Spinal cord (tissue), 10 donors: ENCODE measurements at places on chromosomes 2 and 18. TPM values are rescaled to one million over a fixed set of nuclear protein-coding genes. Genes with fewer than 3 reads are reported as not detected.

MAB21L4 gene
- 0.22 TPM for total RNA-seq

STEAP3 gene
- total RNA-seq = 0.94 TPM

XIRP2 gene
- 0.59 TPM for total RNA-seq

HOXD12 gene
- total RNA-seq = not detected

G6PC2 gene
- total RNA-seq = not detected

ACVR2A gene
- 60.5 TPM for total RNA-seq

MAL gene
- total RNA-seq = 19.5 TPM

CHRND gene
- 0.10 TPM for total RNA-seq

OSBPL6 gene
- total RNA-seq = 18.8 TPM

GRCh38 chr2:10591207-10591606 is 98.6 kb downstream of the NOL10 start:
- H3K4me1 ChIP-seq = no peaks in the 10 kb centered on the region
- no peak overlapping the region for H3K27ac ChIP-seq
- no peak for DNase-seq

DNA sequence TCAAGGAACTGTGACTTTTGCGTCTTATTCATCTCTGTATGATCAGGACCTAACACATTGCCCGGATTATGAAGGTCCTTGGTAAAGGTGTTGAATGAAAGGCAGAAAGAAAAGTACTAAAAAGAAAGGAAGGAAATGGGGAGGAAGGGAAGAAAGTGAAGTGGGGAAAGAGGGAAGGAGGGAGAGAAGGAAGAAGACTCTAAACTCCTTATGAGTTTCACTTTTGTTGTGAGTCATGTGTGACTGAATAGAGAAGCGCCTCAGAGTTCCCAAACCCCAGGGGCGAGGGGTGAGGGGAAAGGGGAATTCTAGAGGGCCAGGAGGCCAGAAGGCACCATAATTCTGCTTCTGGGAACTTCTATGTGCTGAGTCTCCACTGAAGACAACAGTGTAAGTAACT is 30.9 kb upstream of the OSBPL6 start:
- DNase-seq = no peak
- H3K36me3 ChIP-seq = no peaks in the 10 kb centered on the region
- no peak overlapping the region for H3K4me3 ChIP-seq
- no peaks in the 10 kb centered on the region for H3K27me3 ChIP-seq
- H3K27ac ChIP-seq = no peak overlapping the region

- no peak for DNase-seq
- H3K4me3 ChIP-seq = no peak overlapping the region
- no peaks in the 10 kb centered on the region for H3K4me1 ChIP-seq
Observed at GRCh38 chr18:2442006-2442405, 129.3 kb downstream of the METTL4 start.

DNA sequence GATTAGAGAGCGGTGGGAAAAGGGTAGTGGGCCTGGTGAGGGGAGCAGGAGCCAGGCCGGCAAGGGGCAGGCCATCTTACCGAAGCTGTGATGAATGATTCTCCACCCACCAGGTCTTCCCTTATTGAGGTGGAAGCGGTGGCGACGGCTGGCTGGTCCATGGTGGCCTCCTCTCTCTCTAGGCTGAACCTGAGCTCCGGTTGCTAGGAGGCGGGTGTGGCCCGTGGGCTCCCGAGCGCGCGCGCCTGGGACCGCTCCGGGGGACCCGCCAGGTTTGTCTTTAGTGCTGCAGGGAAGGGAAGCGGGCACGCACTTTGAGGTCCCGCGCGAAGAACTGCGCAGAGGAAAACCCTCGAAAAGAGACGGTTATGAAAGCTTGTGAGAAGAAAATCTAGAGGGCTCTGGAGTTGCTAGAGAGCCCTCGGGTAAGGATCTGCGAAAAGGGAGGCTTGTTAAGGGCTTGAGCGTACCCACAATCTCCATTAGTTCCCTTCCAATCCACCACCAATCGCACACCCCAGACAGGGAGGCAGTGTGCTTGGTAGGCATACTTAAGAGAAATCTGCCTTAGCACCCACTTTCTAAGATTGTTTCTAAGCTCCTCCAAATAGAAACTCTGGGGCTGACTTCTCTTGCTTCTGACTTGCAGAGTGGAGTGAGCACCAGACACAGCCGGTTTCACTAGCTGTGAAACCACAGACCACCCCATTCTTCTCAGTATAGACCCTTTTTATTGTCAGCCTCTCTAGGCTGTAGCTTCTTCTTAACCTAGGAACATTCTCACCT is at the start of gene STPG4:
Gene STPG4 (minus strand): TSS at position 218 of the 786 bp plus-strand sequence. CDS start 57 bp downstream, at position 161.
- no peak within 1 kb of the TSS for H3K27ac ChIP-seq
- H3K36me3 ChIP-seq = peaks cover 14% of the 10 kb centered on the region
- H3K4me1 ChIP-seq = no peaks in the 10 kb centered on the region
- no peak for DNase-seq
- H3K4me3 ChIP-seq = no peak within 1 kb of the TSS

GRCh38 chr2:16578081-16578480 is 87.6 kb downstream of the CYRIA start:
- H3K36me3 ChIP-seq = no peaks in the 10 kb centered on the region
- H3K4me3 ChIP-seq = no peak overlapping the region
- H3K4me1 ChIP-seq = no peaks in the 10 kb centered on the region
- no peak for DNase-seq

- DNase-seq = no peak
- H3K4me3 ChIP-seq = peak overlapping the region; percentile 81
- H3K27me3 ChIP-seq = no peaks in the 10 kb centered on the region
- peak overlapping the region; percentile 89 for H3K27ac ChIP-seq
- peaks cover 20% of the 10 kb centered on the region for H3K4me1 ChIP-seq
- H3K36me3 ChIP-seq = no peaks in the 10 kb centered on the region
Observed at GRCh38 chr2:42809131-42809818, 16.9 kb upstream of the HAAO start.

DNA sequence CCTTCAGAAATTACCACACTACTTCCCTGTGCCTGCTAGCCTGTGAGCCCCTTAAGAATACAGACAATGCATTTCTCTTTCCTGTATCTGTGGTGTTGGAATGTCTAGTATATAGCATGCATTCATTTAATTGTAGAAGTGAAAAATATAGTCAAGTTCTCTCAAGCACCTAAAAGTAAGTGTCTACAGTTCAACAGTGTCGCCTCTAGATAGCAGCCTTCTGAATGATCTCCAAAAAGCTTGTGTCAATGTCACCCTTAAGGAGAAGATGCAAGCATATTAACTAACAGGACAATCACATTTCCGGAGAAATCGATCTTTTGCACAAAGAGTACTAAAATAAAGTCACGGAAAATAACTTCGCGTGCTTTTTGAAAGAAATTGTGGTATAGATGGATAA is 27.5 kb upstream of the DSG3 start:
- no peak overlapping the region for H3K27ac ChIP-seq
- DNase-seq = no peak
- H3K36me3 ChIP-seq = no peaks in the 10 kb centered on the region

- no peaks in the 10 kb centered on the region for H3K27me3 ChIP-seq
- H3K4me1 ChIP-seq = no peaks in the 10 kb centered on the region
- H3K27ac ChIP-seq = no peak overlapping the region
- H3K36me3 ChIP-seq = no peaks in the 10 kb centered on the region
Observed at GRCh38 chr2:210519594-210519993, 36.8 kb upstream of the CPS1 start.

DNA sequence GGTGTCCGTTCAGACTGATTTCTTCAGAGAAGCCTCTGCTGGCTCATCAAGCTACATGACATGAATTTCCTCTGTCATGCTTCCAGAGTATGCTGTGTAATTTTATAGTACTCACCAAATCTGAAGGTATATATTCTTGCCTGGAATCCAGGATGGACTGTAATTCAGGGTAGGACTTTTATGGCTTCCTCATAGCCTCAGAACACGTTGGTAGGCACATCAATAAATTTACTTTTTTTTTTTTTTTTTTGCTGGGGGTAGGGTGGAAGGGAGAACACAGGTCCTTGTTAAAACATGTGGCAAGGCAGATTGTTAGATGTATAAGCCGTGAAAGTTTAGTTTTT is 34.4 kb downstream of the MTA3 start:
- no peak for DNase-seq
- peaks cover 7% of the 10 kb centered on the region for H3K36me3 ChIP-seq
- H3K27me3 ChIP-seq = no peaks in the 10 kb centered on the region
- H3K4me1 ChIP-seq = no peaks in the 10 kb centered on the region

DNA sequence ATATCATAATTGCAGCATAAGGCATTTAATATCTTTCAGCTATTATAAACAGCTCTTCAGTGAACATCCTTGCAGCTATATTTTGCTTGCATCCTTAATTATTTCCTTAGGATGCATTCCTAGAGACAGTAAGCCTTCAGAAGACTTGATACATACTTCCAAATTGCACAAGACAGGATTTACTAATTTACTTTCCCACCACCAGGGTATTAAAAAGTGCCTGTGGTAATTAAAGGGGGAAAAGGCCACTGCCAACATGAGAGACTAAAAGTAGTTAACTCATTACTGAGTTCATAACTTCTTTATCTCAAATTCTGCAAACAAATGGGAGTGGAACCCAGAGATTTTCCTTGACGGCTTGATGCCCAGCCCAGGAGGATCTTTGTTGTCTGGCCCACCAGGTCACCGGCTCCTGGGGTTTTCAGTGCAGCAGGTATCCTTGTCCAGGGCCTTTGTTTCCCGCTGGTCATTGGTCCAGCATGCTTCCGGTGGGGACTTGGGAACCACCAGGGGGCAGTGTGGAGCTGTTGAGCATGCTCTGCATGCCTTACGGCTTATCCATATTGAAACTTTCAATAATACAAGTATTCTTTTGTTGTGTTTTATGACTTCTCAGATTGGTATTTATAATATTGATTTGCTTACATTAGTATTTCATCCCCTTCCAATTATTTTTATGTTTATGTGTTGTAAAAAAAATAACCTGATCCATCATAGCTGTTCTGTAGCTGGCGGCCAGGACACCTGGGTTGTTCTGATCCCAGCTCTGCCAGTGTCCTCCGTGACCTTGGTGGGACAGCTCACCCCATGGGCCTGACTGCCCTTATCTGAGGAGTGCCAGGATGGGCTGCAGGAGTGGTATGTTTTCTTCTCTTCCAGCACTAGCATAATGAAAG is 61.4 kb downstream of the TGOLN2 start:
- peaks cover 26% of the 10 kb centered on the region for H3K4me1 ChIP-seq
- H3K27ac ChIP-seq = peak overlapping the region; percentile 25
- H3K4me3 ChIP-seq = no peak overlapping the region
- peak; percentile 62 for DNase-seq
- H3K27me3 ChIP-seq = no peaks in the 10 kb centered on the region

DNA sequence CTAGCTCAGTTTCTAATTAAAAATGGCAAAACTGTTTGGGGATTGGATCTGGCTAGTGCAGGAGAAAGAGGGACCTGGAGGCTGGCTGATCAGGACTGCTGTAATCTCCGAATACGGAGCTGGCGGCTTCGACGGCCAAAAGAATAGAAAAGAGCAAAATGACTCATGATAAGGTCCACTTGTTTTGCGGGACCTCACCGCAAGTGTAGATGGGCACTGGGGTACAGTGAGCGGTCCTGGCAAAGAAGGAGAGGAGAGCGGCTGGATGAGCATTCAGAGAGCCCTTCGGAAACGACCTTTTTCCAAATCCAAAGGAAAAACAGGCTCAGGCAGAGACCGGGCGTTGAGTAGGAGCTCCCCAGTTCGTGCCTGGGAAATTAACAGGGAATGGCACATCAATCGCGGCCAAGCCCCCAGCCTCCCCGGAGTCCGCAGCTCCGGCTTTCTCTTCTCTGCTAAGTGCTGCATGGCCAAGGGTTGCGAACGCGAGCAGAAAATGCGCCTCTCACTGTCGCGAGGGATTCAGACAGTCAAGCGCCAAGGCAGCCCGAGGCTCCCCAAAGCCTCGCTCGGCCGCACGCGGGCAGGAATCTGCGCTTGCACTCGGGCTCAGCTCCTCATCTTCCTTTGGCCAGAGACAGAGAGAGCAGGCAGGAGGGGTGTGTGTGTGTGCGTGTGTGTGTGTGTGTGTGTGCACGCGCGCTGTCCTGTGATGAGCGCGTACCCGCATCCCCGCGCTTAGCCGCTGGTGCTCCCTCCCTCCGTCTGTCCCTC is 1.8 kb downstream of the DCC start:
- no peaks in the 10 kb centered on the region for H3K36me3 ChIP-seq
- peak overlapping the region; percentile 6 for H3K27ac ChIP-seq
- peaks cover 23% of the 10 kb centered on the region for H3K4me1 ChIP-seq
- H3K4me3 ChIP-seq = peak overlapping the region; percentile 67

GRCh38 chr2:26679867-26680266 is 12.7 kb upstream of the KCNK3 start:
- no peak for DNase-seq
- no peak overlapping the region for H3K27ac ChIP-seq
- H3K4me3 ChIP-seq = no peak overlapping the region
- H3K4me1 ChIP-seq = peaks cover 8% of the 10 kb centered on the region

DNA sequence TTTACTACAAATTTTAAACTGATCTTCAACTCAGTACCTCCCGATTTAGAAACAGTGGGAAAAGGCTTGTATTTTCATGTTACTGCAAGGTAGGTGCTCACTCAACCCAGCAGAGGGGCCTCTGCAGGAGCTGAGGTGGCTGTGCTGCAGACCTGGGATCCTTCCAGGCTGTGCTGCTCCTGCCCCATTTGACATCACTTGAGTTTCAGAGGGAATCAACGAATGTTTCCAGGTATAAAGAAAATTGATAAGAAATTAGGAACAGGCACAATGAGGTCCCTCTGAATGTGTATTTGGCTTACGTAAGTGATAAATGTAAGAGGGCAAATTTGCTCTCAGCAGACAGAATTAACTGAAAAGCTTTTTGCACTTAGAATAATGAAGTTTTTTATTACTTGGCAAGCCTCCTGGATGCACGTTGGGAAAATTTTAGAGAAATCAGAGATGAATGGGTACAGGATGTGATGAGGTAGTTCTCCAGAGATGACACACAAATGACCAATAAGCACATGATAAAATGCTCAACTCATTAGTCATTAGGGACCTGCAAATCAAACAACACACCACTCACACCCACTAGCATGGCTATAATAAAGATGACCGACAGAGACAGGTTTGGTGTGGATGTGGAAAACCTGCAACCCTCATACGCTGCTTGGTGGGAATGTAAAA is 114.0 kb downstream of the NOL10 start:
- H3K27ac ChIP-seq = no peak overlapping the region
- no peak for DNase-seq
- no peaks in the 10 kb centered on the region for H3K27me3 ChIP-seq
- H3K36me3 ChIP-seq = peaks cover 19% of the 10 kb centered on the region

- no peaks in the 10 kb centered on the region for H3K27me3 ChIP-seq
- peak overlapping the region; percentile 25 for H3K27ac ChIP-seq
- DNase-seq = no peak
- peaks cover 5% of the 10 kb centered on the region for H3K4me1 ChIP-seq
- no peaks in the 10 kb centered on the region for H3K36me3 ChIP-seq
- no peak overlapping the region for H3K4me3 ChIP-seq
Observed at GRCh38 chr18:9764011-9764481, 55.9 kb downstream of the RAB31 start.

DNA sequence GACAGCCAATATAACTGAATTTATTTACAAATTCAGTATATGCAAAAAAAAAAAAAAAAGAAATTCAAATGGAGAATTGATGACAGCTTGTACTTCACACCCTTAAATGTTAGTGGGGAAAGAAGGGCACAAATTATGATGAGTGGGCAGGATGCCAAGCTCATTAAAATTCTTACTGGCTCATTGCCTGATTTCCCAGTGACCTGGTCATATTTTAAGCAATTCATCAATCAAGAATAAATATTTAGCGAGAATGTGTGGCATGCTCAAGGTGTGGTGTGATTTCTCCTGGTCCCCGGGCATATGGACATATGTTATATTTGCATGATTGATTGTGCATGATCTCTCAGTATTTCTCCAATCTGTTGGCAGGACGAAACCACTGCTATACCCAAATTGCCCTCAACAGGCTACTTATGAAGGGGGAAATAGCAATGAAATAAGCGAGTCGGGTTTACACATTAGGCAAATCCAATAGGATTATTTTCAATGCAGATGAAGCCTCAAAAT is 883.0 kb downstream of the LRRTM4 start:
- H3K4me1 ChIP-seq = no peaks in the 10 kb centered on the region
- no peak for DNase-seq
- no peak overlapping the region for H3K4me3 ChIP-seq
- no peak overlapping the region for H3K27ac ChIP-seq
